ENCODE measurements at places on chromosomes 16 and 17. TPM values are rescaled to one million over a fixed set of nuclear protein-coding genes. Genes with fewer than 3 reads are reported as not detected.
A peak's percentile ranks its signal among the peaks of the same experiment; 100 is the strongest.

DNA sequence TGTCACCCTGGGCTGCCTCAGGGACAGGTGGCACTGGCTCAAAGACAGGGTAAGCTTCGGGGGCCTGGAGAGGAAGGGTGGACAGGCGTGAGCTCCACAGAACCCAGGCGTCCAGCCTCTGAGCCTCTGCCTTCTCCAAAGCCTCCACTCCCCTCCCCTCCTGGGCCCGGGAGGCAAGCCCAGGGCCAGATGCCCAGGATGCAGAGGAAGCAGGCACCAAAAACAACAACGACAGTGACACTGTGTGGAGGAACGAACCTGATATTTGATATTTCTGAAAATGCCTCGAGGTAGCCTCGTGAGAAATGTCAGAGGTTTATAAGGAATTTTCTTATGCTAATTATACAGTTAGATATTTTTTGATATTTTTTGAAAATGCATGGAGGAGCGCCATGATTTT lies 6.0 kb downstream of the BCL7C start:
- no peak for DNase-seq

DNA sequence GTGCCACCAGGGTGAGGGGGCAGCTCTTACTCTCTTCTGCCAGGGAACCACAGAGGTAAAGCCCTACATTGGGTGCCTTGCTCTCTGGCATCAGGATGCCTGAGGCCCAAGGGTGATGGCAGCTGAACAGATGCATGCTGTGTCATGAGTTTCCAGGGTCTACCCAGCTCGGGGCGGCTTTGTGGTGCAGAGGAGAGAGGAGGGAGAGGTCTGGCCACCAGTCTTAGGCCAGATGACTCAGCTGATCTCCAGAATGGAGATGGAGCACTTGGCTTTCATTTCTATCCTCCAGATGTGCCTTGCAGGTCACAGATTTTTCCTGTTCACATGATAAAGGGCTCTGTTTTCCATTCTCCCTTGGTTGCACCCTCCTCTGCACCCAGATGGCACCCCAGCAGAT lies 23.6 kb upstream of the USP22 start:
- no peak for DNase-seq

DNA sequence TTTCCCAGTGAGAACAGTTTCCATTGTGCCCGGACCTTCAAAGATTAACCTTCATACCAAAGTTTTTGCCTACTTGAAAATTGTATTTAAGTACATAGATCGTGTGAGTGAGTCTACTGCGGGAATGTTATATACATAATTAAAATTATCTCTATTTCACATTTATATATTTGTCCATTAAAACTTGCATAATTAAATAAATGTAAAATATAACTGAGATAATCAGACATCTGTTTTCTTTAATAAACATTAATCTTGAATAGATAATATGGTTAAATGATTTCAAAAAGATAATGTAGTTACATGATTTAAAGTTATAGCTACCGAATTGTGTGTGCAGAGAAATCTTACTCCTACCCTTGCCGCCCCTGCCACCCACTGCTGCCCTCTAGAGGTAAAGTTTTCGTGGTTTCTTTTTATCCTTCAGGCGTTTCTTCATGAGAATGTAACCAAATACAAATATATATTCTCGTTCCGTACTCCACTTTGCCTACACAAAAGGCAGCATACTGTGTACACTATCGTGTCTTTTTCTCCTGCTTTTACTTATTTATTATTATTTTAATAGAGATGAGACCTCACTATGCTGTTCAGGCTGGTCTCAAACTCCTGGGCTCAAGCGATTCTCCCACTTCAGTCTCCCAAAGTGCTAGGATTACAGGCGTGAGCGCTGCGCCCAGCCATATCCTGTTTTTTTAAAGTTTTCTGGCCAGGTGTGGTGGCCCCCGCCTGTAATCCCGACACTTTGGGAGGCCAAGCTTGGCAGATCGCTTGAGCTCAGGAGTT lies 35.6 kb downstream of the RPA1 start:
- no peak for DNase-seq

- DNase-seq: no peak
Observed at GRCh38 chr17:72976971-72977770, 115.3 kb downstream of the SLC39A11 start.

DNA sequence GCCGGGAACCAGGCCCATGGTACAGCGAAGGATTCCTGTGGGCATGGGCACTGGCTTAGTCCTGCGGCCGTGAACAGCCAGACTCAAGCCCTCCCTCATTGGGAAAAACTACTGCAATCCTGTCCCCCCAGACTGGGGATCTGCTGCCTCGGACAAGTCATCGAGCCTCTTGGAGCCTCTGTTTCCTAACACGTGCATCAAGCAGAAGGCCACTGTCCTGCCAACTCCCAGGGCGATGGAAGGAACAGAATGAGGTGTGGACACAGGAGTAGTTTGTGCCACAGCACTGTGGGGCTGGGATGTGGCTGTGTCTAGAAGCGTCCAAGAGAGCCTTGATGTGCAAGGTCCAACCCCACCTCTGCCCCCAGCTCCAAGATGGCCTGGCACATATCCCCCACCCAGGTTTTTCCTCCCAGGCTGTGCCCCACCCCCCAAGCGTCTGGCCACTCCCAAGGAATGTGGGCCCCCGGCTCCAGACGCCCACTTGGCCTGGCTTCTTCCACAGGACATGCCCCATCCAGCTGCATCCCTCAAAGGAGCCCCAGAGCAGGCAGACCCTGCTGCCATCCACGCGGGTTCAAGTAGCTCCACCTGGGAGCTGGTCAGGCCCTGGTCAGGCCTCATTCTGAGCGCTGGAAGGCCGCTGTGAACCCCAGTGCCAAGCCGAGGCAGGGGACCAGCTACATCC lies 3.4 kb downstream of the CAMKK1 start:
- no peak for DNase-seq

DNA sequence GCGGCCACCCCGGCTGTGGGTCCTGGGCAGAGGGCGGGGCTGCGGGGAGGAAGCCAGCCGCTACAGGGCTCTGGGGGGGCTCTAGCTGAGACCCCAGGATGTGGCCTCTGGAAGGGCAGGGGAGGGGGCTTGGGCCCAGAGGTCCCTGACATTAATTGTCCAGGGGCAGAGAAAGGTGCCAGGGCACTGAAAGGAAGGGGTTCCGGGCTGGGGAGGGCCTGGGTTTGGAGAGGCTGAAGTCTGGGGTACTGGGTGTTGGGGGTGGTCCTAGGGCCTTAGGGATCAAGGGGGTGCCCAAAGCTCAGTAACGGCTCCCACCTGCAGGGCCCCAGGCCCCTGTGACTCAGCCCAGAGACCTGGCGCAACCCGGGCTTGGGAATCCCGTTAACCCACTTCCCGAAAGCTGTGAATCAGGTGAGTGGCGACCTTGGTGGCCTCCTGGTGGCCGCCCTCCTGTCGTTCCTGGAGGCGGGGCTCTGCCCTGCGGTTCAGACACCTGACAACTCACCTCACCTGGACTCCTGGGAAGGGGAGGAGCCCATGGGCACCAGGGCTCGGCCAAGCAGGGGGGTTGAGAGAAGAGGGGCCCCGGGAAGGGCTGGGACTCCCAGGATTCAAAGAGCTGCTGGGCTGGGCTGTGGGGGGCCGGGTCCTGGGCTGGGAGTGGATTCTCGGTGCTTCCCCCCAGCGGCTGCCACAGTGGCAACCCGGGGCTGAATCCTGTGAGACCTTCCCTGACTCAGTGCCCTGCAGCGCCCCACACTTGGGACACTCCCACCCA lies 465 bp upstream of the PRSS22 start:
- no peak for DNase-seq

GRCh38 chr16:28210979-28211588 lies 681 bp downstream of the XPO6 start:
- DNase-seq: peak; percentile 57

GRCh38 chr17:39979016-39979670 lies 1.5 kb upstream of the PSMD3 start:
- no peak for DNase-seq

GRCh38 chr17:9487406-9487805 lies 88.2 kb downstream of the STX8 start:
- DNase-seq: no peak

- no peak for DNase-seq
Observed at GRCh38 chr16:60077861-60078260, 1343.7 kb upstream of the GOT2 start.

GRCh38 chr17:36686123-36686669 lies 84.8 kb downstream of the MRM1 start:
- DNase-seq: no peak

GRCh38 chr16:72657164-72657563 lies 390.8 kb downstream of the ZFHX3 start:
- DNase-seq: no peak

DNA sequence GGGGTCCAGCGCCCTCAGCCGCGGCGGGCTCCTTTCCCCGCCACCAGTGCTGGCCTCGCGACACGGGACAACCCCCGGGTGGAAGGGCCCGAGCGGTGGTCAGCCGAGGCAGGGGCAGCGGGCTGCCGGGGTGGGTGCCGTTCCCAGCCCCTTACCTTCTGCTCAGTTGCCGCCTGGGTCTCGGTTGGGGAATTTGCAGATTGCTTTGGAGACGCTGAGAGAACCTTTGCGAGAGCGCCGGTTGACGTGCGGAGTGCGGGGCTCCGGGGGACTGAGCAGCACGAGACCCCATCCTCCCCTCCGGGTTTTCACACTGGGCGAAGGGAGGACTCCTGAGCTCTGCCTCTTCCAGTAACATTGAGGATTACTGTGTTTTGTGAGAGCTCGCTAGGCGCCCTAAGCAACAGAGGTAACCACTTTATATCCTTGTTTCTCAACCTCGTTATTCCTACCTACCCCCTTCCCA lies 381 bp downstream of the CTNS start:
- DNase-seq: no peak

The MYO15A gene
- 0.31 TPM for total RNA-seq

The WIPF2 gene
- total RNA-seq: 12.9 TPM

The NR1D1 gene
- total RNA-seq: 5.5 TPM
